NCI-H82 (cell line): ENCODE measurements at places on chromosomes 6 and 20.

- peak; percentile 77 for DNase-seq
Measured at GRCh38 chr6:106027758-106028157, 58.4 kb upstream of the PRDM1 start.

DNA sequence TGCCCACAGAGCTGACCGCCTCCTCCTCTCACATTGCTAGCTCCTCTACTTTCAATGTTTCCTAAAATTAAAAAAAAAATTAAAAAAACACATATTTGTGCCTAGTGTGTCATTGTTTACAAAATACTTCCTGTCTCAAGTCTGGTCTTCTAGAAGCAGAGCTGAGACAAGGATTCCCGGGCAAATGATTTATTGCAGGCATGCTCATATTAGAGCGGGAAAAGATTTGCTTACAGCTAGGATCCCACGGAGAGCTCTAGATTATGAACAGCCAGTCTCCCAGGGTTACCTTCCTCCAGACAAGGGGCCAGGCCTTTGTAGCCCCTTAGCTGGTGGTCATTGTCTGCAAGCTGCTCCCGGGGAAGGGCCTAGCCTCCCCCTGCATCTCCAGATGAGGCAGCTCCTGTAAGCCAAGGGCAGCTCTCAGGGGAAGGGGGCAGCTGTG is 9.4 kb downstream of the PACSIN1 start:
- DNase-seq: peak; percentile 66

DNA sequence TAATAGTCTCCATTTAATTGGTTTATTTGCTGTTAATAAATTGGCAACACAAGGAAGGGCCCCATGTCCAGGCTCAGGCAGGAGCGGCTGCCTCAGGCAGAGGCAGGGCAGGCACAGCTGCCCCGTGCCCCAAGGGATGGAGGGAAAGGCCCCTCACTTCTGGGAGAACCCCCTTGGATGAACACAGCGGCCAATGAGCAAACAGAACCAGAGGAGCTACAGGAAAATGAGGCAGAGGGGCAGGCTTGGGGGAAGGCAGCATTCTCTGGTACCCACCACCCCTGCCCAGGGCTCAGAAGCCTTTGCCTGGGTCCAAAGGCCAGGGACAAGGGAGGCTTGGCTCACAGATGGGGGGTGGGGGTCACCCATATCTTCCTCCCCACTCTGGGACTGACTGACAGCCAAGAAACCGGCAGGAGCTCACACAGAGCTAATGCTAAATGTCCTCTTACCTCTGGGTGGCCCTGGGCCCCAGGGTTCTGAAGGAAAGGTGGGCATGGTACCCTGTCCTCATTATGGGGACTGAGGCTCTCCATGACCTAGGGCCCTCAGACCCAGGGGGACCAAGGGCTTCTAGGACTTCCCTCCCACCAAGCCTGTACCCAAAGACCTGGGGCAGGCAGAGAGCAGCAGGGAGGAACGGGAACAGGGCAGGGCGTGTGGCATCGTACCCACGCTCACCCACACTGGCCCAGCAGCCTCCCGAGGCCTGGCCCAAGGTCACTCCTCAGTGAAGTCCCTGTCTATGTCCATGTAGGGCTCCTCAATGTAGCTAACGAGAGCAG is 47.0 kb downstream of the MYH7B start:
- no peak for DNase-seq

DNA sequence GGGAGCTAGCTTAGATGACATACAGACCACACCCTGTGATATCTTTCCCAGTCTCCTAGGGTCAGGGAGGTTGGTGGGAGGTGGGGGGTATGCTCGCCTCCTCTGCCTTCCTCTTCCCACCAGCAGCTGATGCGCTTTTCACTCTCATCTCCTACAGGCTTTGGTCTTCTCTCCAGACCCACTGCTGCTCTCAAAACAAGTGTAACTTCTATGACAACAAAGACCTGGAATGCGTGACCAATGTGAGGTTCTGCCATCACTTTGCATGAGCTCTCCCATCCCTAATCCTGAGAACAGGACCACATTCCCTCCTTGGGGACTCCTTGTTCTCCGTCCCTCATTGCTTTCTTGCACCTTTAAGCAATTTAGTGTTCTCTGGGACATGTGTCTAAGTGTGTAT is 2.7 kb downstream of the CTSA start:
- DNase-seq: no peak

- no peak for DNase-seq
Measured at GRCh38 chr6:167712731-167713475, 113.8 kb upstream of the AFDN start.

GRCh38 chr6:15434263-15434662 is 188.4 kb downstream of the JARID2 start:
- no peak for DNase-seq

DNA sequence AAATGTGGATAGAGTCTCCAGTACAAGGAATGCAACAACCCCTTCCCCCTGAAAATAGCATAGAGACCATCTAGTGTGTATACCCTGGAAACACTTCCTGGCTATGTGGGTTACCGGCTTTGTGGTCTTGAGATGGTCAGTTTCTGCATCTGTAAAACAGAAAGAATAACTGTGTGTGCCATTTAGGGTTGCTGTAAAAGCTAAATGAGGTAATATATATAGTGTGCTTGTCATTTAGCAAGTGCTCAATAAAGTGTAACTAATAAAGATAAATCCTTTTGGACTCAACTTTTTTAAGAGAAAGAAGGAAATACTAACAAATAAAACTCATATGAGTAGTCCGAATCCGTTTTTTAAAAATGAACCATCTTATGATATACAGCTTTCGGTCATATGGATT is 109.1 kb downstream of the SOBP start:
- no peak for DNase-seq

DNA sequence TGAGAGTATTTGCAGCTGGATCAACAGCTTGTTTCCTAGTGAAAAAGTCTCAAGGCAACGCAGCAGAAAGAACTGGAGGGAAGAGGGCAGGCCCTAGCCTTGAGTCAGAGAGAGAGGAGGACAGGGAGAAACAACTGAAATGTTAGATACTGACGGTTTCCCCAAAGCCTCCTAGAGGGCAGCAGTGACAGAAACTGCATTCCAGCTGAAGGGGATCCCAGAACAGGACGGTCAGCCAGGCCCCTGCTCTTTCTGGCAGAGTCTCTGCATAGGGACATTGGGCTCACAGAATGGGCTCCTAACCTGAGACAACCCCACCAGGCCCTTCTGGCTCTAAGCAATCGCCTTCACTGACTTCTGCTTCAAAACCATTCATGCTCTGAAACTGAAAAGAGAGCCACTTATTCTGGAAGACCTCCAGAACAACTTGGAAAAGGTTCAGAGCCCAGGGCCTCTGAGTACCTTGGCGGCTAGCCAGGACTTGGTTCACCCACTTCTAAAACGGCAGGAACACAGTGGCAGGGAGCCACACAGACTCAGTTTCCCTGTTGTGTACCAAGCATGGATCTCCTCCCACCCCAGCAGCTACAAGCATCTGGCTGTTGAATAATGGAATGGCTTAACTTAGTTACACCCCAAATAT is 72.9 kb downstream of the PSMB1 start:
- no peak for DNase-seq

GRCh38 chr6:13892017-13892645 is 32.6 kb upstream of the RNF182 start:
- DNase-seq: no peak

DNA sequence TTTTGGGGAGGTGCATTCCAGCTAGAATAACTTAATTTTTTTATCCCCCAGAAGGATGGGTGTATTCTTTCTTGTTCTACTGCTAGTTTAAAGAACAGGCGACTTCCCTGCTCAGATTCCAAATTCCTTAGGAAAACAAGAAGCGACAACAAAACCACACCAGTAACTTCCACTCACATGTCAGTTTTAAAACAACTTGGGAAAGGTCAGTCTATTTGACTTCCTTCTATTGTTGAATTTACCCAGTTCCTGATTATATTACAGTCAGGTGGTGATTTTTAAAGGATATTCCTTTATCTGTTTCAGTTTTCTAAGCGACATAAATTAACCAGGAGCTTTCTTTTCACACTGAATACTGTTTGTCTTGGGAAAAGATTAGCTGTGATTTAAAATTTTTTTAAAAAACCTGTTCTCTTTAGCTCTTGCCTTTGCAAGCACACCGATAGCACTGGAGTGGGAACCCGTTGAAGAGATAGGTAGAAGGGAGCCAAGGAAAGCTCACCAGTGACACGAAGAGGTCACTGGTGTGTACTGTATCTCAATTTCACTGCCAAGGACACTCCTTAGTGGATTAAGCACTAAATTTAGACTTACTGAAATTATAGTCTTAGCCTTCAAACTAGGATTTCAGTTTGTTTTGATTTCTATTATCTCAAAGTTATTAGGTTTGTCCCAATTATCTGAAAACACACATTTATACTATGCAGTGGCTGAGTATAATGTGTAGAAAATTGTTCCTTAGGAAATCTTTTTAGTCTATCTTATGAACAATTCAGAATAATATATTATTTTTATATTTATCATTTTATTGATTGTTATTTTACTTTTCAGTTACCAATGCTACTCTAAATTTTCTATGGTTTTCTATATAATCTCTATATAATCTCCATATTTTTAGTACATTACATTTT is 22.3 kb downstream of the MARCKS start:
- DNase-seq: peak; percentile 89

DNA sequence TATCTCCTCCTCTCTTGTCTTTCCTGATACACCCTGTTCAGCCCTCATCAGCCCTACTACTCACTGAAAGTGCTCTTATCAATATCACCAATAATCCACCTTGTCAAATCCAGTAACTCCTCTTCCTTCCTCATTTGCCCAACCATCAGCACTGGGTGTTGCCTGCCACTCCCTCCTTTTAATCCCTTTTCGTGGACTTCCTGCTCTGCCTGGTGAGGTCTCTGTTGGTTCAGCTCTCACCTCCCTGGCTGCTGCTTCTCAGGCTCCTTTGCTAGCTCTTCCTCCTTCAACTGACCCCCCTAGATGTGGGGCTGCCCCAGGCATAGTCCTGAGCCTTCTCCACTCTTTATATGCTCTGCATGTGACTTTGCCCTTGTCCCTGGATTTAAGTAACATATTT is 92.5 kb downstream of the PREP start:
- no peak for DNase-seq

DNA sequence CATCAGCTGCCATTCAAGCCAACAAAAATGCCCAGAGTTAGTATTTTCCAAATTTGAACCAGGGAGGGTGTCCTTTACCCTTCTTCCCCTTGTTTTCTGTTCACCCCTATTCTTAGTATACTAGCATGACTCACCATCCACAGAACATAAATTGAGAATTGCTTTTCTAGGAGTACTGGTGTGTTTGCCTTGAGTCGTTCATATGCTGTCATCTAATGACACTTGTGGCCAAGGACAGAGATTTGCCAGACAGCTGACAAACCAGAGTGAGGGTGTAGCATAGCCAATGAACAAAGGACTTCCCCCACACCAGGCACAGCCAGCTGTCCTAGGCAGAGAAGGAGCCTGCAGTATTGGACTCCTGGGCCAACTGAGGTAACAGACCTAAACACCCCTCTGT is 62.2 kb downstream of the FILIP1 start:
- peak; percentile 15 for DNase-seq

GRCh38 chr6:13813621-13814175 is 659 bp downstream of the MCUR1 start:
- peak; percentile 93 for DNase-seq

DNA sequence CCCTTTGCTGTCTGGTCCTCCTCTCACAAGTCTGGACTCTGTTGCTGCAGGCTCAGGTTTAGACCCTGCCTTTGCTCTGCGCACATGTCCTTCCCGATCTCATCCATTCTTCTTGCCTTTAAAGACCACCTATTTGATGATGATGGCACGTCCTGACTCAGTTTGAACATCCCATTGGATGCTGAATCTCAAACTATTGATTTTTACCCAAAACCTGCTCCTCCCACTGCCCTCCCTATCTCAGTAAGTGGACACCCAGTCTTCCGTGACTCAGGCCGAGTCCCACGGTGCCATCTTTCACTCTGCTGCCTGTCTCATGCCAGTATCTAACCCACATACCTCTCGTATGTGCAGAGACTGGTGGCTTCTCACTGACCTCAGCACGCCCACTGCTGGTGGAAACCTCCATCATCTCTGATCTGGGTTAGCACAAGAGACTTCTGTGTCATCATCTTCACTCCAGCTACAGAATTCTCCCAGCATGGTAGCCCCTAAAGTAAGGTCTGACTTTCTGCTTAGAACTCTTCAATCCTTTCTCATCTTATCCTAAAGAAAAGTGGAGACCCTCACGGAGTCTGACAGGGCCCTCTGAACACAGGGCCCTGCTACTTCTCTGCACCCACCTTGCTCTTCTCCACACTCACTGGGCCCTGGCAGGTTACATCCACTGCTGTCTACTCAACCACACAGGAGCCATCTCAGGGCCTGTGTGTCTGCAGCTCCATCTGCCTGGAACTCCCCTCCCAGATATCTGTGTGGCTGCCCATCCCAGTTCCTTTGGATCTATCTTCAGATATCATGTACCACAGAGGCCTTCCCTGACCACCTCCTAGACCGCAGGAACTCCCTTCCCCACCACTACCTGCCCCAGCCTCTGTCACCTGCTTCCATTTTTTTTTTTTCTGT is 387.1 kb upstream of the AGPAT4 start:
- DNase-seq: peak; percentile 39

DNA sequence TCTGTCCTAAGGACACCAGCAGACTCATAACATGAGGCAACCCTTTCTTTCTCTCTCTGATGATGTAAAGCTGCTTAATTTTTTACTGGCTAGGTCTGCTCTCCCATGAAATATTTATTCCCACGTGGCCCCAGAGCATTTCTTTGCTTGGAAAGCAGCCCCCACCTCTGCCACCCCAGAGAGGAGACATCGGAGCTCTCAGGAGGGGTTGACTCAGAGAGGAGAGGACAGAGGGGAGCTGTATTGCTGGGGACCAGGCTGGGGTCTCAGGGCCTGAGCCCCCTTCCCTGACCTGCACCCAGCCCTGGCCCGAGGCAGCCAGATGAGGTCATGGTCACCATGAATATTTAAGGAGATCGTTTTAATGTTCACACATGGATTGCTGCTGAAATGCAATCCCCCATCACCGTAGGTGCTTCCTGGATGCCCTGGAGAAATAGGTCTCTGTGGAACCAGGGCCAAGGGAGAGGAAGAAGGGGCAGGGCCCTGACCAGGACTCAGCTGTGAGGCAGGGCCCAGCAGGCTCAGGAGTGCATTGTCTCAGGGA is 117.5 kb downstream of the DLL1 start:
- no peak for DNase-seq

GRCh38 chr20:43460172-43460829 is 2.6 kb downstream of the SRSF6 start:
- no peak for DNase-seq

- DNase-seq: no peak
Measured at GRCh38 chr6:38151580-38152500, 332.3 kb downstream of the ZFAND3 start.

DNA sequence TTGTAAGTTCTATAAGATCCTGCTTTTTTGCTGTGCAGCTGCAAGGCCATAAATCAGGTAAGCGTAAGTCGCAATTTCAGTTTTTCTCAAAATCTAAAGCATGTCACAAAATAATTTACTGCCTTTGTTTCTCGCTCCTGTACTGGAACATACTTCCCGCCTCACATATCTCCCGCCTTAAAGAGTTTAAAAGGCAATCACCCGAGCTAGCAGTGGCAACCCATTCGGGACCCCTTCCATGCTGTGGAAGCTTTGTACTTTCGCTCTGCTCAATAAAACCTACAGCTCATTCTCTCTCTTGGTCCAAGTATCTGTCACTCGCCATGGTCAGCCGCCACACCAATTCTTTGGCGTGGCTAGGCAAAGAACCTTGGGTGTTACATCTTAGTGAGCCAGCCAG is 34.0 kb downstream of the CEP85L start:
- DNase-seq: no peak
